ENCODE measurements at places on chromosomes 7 and 10. TPM values are rescaled to one million over a fixed set of nuclear protein-coding genes. Genes with fewer than 3 reads are reported as not detected.

SORCS3 gene
- total RNA-seq: not detected

HMX2 gene
- total RNA-seq: not detected

FGL2 gene
- total RNA-seq: 4.0 TPM

ZNF467 gene
- total RNA-seq: 0.10 TPM

DNA sequence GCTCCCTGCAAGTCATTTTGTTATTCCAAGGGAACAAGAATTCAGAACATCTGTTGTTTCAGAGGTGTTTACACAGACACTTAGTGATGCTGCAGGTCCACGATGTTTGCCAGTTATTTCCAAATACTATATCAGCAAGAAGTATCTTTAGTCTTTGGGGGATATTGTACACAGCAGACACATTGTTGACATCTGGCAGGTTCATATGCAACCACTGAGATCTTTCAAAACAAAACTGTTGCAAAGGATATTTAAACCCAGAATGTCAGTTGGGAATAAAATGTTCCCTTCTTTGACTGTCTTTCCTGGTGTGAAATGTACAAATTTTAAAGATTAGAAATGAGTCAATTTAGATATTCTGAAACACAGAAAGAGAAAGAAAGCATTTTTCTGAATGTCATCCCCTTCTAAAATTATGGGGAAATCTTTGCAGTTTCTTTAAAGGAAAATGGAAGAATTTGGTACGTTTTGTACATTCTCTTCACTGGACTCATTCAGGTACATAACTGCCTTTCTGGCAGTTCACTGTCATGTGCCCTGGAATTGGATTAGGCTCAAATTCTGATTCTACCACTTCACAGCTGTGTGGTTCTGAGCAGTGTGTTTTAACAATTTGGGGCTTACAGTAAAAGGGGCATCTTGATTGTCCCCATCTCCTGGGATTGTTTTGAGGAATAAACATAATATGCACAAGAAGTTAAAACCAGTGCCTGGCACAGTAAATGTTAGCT, 40.3 kb upstream of the CELF2 start:
- H3K4me3 ChIP-seq: no peak overlapping the region
- peaks cover 29% of the 10 kb centered on the region for H3K27me3 ChIP-seq
- peaks cover 4% of the 10 kb centered on the region for H3K4me1 ChIP-seq

DNA sequence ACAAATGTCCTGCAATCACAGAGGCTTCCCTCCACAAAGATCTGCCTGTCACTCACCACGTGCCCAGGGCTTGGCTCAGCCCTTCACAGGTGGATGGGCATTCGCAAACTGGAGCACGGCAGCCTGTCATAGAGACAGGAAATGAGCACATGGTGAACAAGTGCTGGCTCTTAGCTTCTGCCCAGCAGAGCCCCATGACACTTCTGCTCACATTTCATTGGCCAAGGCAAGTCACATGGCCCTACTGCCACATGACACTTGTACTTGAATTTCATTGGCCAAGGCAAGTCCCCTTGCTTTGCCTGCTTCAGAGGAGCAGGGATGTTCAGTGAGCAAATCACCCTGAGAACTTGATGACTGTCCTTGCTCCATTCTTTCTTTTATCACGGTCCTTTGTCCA, 110.8 kb upstream of the PPP2R2D start:
- no peak overlapping the region for H3K4me3 ChIP-seq
- no peak overlapping the region for H3K27ac ChIP-seq
- DNase-seq: peak; percentile 2
- no peaks in the 10 kb centered on the region for H3K4me1 ChIP-seq
- no peaks in the 10 kb centered on the region for H3K36me3 ChIP-seq
- H3K27me3 ChIP-seq: peaks cover 4% of the 10 kb centered on the region

GRCh38 chr10:51905032-51905431, 205.6 kb upstream of the CSTF2T start:
- H3K27me3 ChIP-seq: peaks cover 13% of the 10 kb centered on the region
- H3K4me1 ChIP-seq: no peaks in the 10 kb centered on the region
- no peaks in the 10 kb centered on the region for H3K36me3 ChIP-seq
- no peak for DNase-seq

- no peak for DNase-seq
- H3K4me1 ChIP-seq: no peaks in the 10 kb centered on the region
- H3K27ac ChIP-seq: no peak overlapping the region
- no peak overlapping the region for H3K4me3 ChIP-seq
- no peaks in the 10 kb centered on the region for H3K36me3 ChIP-seq
Measured at GRCh38 chr10:83617692-83618545, 521.4 kb upstream of the GHITM start.

DNA sequence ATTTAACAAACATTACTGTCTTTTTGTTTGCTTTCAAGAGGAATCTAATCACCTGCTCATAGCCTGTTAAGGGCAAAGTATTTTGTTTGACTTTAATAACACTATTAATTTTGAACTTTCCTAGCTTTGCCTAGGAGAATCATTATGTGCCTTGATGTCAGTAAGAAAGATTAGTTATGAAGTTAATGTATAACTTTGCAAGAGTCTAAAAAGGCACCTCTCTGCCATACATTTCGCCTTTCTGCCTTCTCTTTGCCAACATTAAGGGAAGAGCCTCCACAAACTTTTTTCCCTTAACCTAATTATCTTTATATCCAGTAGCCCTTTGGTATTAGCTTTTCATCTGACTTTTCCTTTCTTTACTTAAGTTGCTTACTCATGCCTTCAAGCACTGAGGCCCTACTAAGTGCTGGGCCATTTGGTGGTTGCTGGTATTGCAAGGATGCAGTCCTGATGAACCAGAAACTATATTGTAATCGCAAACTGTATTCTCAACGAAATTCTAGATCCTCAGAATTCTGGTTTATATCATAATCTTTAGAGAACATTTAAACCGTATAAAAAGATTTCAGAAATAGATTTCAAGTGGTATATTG, 108.5 kb downstream of the SND1 start:
- no peak overlapping the region for H3K27ac ChIP-seq
- peaks cover 11% of the 10 kb centered on the region for H3K36me3 ChIP-seq
- peaks cover 41% of the 10 kb centered on the region for H3K4me1 ChIP-seq
- no peaks in the 10 kb centered on the region for H3K27me3 ChIP-seq
- no peak overlapping the region for H3K4me3 ChIP-seq

DNA sequence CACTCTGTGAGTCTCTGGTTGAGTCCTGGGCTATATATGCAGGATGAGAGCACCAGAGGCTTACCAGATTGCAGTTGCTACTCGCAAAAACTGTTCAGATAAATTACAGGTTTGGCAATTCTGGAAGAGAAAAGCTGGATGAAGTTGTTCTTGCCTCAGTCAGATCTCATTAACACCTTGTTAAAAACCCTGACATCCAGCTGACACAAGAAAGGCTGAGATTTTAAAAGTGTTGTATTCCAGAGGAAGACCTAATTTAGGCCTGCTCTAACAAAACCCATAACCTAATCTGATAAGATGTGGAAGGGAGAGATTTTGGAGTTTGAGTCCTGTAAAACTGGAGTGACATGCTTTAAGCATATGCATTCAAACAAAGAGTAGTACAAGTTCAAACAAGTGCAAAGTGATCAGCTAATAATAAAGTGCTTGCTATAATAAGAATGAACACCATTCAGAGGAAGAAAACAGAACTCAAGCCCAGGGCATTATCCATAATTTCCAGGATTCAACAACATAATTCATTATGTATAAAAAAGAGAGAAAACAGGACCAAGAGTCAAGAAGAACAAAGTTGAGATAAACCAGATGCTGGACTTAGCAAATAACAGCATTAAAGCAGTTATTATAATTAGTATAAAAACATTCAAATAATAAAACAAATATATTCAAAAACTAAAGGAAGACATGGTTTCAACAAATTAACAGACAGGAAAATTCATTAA, 135.5 kb downstream of the CD36 start:
- no peak for DNase-seq
- H3K4me3 ChIP-seq: no peak overlapping the region
- H3K36me3 ChIP-seq: no peaks in the 10 kb centered on the region
- H3K27ac ChIP-seq: no peak overlapping the region
